SJCRH30 (cell line): ENCODE measurements at places on chromosomes 12 and 14. TPM values are rescaled to one million over a fixed set of nuclear protein-coding genes. Genes with fewer than 3 reads are reported as not detected.

OLR1 gene
- not detected in 2 replicates for total RNA-seq

DNA sequence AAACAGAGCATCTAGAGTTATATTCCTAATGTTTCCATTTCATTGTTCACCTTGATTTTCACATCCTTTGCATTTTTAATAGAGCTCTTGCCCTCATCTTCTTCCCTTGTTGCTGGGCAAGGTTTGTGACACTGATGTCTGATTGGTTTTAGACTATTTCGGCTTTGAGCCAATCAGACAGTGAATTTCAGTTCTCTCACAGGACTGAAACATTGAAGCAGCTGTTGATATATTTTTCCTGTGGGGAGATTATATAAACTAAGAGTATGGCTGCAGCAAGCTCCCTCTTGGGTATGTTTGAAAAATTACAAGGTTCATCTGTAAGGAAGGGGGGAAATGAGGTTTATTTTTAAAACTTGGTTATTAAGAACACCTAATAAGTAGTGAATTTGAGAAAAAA lies 51.2 kb downstream of the ATF7IP start:
- DNase-seq = peak; percentile 76

MYH6 gene
- not detected in 2 replicates for total RNA-seq

SAMD15 gene
- 1.0 and 2.3 TPM in 2 replicates for total RNA-seq

DNA sequence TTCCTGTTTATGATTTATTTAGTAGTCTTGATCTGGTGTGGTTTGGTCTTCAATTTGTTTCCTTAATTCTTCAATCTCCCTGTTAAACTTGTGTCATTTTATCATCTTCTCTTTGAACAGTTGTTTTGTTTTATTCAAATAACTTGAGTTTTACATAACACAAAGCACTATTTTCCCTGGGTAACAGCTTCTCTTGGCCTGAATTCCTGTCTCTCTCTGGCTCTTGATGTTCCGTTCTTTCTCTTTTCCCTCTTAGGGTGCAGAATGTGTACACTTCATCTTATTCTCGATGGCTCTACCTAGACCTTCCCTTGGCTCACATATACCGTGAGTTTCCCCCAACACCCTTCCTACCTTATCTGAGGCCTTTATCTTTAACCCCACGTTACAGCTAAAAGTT lies 36.8 kb upstream of the VPS33A start:
- no peak for DNase-seq

GRCh38 chr12:45708901-45709300 lies 20.6 kb upstream of the ARID2 start:
- DNase-seq = no peak

ARMH4 gene
- total RNA-seq = 0.45 and 1.3 TPM in 2 replicates

CIROP gene
- total RNA-seq = not detected in 2 replicates

CFAP73 gene
- total RNA-seq = not detected in 2 replicates

KRT83 gene
- total RNA-seq = not detected in 2 replicates
